ENCODE measurements at places on chromosomes 12 and 14.

DNA sequence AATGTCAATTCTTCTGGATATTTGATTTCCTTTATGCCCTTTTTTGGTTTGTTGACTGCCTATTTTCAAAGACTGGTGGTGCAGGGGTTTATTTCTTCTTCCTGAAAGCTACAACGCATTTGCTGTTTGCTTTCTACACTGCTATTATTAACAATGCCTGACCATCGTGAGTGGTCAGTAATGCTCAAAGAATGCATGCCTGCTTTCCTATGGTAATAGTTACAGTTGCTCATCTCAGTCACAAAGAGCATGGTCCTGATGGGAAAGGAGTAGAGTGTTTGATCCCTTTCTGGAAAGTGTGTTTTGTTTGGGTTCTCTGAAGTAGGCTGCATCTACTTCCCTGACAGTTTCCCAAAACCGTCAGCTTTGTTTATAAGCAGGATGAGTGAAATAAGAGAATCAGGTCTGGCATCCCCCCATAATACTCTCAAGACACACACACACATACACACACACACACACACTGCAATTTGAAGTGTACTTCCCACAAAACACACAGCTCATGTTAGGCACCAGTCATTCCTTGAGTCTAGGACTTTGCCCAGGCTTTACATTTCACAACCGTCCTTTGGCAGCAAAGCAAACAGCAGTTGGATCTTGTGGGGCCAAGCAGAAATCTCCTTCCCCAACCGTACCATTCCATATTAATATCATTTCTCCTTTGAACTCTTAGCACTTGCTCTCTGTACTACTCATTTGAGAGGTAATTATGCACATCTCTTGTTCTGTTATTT lies 56.6 kb downstream of the SUDS3 start:
- no peak for DNase-seq

DNA sequence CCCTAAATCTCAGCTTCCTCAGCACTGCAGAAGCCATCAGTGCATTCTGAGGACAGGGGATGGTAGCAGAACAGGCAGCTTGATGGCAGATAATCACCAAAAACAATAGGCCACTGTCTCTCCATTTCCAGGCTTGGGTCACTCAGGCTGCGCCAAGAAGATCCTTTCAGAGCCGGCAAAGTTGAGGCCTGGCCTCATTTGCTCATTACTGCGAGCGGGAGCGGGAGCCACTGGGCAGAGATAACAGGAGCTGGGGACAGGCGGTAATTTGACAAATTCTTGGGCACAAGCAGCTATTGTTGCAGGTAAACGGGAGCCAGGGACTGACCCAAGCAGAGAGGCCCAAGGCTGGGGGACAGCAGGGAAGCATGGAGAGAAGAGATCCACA lies 2.1 kb downstream of the MSI1 start:
- DNase-seq: no peak

DNA sequence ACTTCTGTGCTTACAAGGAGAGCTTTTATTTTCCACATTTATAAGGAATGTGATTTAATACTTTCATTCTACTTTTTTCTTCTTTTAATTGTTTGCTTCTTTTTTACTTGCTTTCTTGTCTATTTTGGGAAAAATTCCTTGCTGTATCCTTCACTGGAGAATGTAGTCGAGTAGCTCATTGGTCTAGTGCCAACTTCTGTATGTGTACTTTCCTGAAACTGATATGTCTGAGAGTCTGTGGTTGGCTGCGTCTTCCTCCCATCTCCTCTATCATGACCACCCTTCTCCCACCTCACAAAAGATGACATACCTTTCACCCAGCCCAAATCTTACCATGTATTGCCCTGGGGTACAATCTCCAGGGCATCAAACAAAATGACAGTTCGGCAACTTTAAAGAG lies 51.8 kb downstream of the MSRB3 start:
- no peak for DNase-seq

GRCh38 chr14:78631551-78631950 lies 461.4 kb downstream of the NRXN3 start:
- DNase-seq: no peak

DNA sequence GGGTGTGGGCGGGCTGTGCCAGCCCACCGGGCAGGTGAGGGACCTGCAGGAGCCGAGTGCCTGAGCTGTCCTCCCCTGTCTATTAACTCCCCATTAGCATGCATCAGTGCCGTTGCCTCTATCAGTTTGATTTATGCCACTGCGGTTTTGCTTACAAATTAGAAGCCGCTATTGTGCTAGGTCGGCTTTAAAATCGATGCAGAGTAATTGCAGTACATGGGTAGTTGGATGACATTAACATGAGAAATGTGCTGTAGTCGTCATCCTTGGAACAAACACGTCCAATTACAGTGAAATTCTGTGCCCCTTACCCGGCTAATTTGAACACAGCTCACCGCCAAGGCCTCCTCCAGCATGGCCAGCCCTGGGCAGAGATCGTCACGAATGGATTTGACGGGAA lies 145.8 kb downstream of the TSPAN9 start:
- DNase-seq: no peak

DNA sequence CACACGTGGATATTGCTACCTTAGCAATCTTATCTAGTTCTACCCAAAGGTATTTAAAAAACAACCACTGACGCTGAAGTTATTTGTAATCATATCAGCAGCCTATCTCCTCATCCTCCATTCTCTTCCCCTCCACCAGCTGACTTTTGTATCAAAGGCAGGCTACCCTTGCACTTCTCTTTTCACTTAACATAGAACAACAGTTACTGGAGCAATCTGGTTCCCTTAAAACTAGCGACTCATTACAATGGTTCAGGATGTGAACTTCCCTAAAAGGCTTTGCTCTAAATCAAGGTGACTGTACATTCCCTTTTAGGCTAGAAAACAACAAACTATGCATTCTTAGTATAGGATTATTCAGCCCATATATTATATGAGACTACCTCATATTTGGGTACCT lies 404.7 kb downstream of the APAF1 start:
- no peak for DNase-seq

GRCh38 chr12:13425766-13426165 lies 229.2 kb downstream of the EMP1 start:
- no peak for DNase-seq

- DNase-seq: no peak
Measured at GRCh38 chr14:29271669-29272068, 505.1 kb downstream of the FOXG1 start.

DNA sequence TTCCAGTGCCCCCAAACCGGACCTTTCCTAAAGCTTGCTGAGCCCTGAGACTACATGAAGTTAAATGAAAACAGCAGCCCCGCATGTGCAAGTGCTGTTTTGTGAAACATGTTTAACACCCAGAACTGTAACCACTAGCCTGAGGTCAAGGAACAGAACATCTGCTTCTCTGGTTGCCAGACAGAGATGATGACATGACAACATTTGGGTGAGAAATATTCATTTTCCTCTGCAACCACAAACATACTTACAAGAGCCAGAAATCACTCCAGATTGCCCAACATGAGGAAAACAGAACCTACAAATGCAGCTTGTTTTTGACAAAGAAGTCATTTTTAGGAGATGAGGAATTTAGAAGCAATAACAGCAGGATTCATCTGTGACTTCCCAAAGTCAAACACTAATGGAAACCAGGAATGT lies 110.4 kb downstream of the BCAT1 start:
- DNase-seq: no peak

- DNase-seq: no peak
Measured at GRCh38 chr12:109191621-109192250, 75.3 kb downstream of the ACACB start.

GRCh38 chr14:61153914-61154545 lies 127.1 kb downstream of the TMEM30B start:
- DNase-seq: no peak

GRCh38 chr12:40515041-40515816 lies 177.0 kb upstream of the CNTN1 start:
- no peak for DNase-seq

- no peak for DNase-seq
Measured at GRCh38 chr12:86852451-86852850, 596.3 kb upstream of the MGAT4C start.

- no peak for DNase-seq
Measured at GRCh38 chr12:122084857-122085405, 6.4 kb downstream of the MLXIP start.
